ENCODE measurements at places on chromosomes 3 and 15.

- DNase-seq = peak; percentile 80
These were observed 489.8 kb upstream of the PROK2 start for GRCh38 chr3:72274493-72275330.

- DNase-seq = no peak
These were observed 39.3 kb downstream of the OXNAD1 start for GRCh38 chr3:16304061-16305010.

GRCh38 chr3:196604548-196604947, 34.9 kb upstream of the NRROS start:
- no peak for DNase-seq

GRCh38 chr15:56837273-56837672, 81.2 kb upstream of the TCF12 start:
- DNase-seq = no peak

DNA sequence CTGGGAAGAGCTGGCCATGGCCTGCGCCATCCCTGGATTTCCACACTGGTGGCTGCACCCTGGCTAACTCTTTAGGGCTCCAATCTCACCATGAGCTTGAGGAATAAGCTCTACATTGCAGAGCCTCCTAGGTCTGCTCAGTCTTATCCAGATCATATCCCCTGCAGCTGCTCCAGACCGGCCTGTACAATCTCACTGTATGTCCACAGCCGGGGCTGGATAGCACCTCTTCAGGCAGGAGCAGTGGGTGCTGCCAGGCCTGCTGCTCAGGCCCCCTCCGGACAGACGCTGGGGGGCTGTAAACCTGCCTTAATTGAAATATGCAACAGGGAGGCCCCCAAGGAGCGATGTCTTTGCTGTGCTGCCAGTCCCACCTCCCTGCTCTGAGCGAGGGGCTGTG, 15.6 kb downstream of the INSYN1 start:
- no peak for DNase-seq
